ENCODE measurements at places on chromosomes 2 and 18.
A peak's percentile ranks its signal among the peaks of the same experiment; 100 is the strongest.

DNA sequence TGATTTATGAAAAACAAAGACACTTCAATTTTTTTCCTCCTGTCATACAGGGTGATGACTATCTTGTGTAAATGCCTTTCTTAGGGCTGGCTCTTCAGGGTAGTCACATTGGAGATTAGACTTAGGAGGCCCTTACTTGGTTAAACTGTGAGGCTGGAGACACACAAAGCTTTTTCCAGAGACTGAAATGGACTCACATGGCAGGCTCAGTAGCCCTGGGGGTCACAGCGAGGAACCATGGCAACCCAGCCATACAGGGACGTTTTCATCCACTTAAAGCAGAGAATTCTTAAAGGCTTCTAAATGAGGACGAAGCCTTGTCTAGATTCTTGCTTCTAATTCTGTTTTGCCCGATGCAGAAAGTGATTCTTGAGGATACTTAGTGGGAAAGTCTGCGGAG, 57.3 kb upstream of the ZDBF2 start:
- no peak for DNase-seq

GRCh38 chr18:27109451-27109850, 75.7 kb downstream of the CHST9 start:
- DNase-seq: no peak

DNA sequence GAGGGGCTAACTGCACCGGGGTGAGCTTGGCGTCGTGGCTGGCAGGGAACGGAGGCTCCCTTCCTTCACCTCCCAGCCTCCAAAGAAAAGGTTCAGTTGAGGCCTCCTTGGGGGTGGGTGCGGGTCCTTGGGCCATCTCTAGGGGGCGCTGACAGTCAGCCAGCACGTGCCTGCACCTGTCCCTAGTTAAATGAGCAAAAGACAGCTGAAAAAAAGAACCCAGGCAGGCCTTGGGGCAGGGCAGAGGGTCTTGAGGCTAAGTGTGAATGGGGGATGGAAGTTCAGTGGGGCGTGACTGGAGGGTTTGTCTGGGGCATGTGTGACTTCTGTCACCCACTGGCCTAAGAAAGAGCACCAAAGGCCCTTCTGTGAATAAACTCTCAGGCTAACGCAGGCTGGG, 56.4 kb downstream of the ZFP36L2 start:
- peak; percentile 85 for DNase-seq

DNA sequence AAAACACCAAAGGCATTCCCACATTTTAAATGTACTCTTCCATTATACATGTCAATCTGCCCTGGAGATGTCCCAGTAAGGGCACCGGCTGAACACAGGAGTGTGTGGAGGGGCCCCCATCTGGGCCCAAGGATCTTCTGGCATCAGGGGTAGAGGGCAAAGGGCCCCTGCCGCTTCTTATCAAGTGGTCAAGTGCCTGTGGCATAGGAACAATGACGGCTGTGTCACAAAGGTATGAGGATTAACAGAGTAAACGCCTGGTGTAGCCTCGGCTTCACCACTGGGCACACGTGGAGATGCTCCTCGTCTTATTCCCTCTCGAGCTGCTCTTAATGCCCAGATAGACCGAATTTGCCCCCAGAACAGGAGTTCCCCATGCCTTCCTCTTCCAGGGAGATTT, 169.7 kb upstream of the GLI2 start:
- DNase-seq: no peak

DNA sequence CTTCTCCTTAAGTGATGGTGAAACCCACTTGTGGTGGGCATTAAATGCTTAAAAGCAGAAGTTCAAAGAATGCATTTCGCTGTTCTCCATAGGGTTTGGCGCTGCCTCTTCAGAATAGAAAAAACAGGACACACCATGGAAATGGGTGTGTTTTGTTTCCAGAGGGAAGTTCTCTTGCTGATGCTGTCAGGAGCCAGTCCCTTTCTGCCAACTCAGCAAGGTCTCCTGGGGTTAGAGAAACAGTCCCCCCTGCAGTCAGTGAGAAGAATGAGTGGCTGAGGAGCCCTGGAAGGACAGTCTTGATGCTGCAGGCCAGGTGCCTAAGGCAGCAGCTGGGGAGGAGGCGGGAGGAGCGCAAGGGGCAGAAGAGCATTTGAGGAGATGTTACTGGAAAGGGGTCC, 37.8 kb upstream of the ASAP2 start:
- DNase-seq: no peak
